Thymus (tissue), 14 donors: ENCODE measurements at places on chromosomes 1 and 21. TPM values are rescaled to one million over a fixed set of nuclear protein-coding genes. Genes with fewer than 3 reads are reported as not detected.

The STIL gene
- polyA plus RNA-seq, result 1.1 TPM

- DNase-seq, result no peak
Measured at GRCh38 chr1:3525551-3526482, 71.4 kb downstream of the ARHGEF16 start.

- no peak for DNase-seq
Measured at GRCh38 chr1:45205011-45205909, 1.1 kb downstream of the ZSWIM5 start.

GRCh38 chr1:63368131-63368530 is 704 bp downstream of the ALG6 start:
- no peak for DNase-seq

DNA sequence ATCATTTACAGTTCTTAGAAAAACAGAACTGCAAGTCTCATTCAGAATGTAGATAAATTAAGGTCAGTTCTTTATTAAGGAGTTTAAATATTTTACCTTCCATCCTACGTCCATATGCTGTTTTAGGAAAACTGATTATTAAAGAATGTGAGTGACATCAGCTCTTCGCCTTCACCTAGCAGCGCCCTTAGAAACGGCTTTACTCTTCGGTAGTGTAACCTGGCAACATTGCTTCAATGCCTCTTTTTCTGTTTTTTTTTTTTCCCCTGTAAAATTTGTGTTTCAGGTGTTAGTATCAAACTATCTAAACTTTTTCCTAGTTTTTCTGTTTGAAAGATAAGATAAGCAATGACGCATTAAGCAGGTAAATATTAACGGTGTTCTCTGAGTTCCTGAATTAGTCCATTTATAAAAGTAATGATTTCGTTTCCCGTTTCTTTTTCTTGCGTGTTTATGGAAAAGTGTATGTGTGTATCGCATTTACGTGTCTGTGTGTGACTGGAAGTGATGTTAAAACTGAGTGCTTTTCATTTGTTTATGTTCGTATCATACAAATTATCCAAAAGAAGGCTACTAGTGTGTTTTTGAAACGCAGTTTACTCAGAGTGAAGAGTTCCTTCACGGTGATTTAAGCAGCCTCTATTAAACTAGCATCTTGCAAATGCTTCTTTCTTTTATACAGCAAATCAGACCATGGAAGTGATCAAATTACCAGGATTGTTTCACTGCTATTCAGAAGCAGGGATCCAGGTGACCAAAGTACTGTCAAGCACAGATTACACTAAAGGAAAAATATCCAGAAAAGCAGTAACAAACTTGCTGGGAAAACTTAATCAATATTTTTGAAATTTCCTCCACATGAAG is 139.0 kb downstream of the SDCCAG8 start:
- DNase-seq, result no peak

GRCh38 chr21:33684068-33684467 is 41.8 kb downstream of the ITSN1 start:
- DNase-seq, result no peak

DNA sequence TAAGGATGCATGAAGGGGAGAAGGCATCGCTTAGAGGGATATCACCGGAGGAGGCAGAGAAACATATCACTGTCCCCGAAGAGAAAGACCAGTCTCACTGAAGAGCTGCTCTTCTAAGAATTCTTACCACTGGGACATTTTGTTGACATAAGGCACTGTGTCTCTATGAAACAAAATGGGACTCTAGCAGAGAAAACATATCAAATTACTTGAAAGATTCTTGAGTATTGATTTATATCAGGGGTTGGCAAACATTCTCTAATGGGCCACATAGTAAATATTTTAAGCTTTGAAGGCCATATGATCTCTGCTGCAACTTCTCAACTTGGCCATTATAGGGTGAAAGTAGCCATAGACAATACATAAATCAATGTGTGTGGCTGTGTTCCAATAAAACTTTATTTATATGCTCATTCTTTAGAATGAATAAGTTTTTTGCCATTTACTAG is 41.0 kb upstream of the GREM2 start:
- DNase-seq, result no peak

The DIO1 gene
- 0.18 TPM for polyA plus RNA-seq

- no peak for DNase-seq
Measured at GRCh38 chr1:35876988-35877387, 6.0 kb upstream of the AGO1 start.

The TMIGD3 gene
- 28.2 TPM for polyA plus RNA-seq

DNA sequence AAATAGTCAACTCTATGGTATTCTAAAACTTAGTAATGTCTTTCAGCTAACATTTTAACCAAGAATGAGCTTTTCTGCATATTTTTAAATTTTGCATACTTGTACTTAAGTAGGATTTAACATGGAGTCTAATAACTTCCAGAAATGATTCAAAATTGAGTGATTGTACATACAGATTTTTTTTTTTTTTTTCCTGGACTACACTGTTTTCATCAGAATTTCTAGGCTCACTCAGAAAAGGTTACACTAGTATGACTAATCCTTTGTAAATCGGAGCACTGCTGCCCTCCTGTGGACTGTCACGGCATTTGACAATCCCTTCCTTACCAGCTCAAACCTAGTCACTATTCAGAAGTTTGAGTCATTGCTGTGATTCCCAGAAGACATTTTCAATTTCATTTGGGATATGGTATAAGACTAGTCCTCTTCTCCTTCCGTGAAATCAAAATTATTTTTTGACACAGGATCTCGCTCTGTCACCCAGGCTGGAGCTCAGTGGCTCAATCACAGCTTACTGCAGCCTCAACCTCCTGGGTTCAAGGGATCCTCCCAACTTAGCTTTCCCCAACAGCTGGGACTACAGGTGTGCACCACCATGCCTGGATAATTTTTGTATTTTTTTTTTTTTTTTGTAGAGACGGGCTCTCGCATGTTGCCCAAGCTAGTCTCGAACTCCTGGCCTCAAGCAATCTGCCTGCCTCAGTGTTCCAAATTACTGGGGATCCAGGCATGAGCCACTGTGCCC is 45.5 kb downstream of the CD46 start:
- DNase-seq, result peak; percentile 62

GRCh38 chr1:3409366-3410141 is 44.9 kb upstream of the ARHGEF16 start:
- no peak for DNase-seq
